ENCODE measurements at places on chromosomes 5 and 9.

DNA sequence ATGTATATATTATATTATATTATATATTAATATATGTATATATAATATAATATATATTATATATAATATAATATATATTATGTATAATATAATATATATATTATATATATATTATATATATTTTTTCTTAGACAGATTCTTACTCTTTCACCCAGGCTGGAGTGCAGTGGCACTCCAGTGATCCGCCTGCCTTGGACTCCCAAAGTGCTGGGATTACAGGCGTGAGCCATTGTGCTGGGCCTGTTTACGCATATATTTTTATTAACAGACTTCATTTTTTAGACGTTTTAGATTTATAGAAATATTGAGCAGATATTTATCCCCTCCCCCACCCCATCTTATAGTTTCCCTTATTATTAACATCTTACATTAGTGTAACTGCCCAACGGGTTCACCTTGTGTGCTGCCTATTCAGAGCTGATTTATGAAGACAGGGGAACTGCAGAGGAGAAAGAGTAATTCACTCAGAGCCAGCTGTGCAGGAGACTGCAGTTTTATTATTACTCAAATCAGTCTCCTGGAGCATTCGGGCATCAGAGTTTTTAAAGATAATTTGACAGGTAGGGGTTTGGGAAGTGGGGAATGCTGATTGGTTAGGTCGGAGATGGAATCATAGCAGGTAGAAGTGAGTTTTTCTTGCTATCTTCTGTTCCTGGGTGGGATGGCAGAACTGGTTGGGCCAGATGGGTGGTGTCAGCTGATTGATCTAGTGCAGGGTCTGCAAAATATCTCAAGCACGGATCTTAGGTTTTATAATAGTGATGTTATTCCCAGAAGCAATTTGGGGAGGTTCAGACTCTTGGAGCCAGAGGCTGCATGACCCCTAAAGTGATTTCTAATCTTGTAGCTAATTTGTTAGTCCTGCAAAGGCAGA, 93.4 kb downstream of the UNC13B start:
- no peak for DNase-seq

DNA sequence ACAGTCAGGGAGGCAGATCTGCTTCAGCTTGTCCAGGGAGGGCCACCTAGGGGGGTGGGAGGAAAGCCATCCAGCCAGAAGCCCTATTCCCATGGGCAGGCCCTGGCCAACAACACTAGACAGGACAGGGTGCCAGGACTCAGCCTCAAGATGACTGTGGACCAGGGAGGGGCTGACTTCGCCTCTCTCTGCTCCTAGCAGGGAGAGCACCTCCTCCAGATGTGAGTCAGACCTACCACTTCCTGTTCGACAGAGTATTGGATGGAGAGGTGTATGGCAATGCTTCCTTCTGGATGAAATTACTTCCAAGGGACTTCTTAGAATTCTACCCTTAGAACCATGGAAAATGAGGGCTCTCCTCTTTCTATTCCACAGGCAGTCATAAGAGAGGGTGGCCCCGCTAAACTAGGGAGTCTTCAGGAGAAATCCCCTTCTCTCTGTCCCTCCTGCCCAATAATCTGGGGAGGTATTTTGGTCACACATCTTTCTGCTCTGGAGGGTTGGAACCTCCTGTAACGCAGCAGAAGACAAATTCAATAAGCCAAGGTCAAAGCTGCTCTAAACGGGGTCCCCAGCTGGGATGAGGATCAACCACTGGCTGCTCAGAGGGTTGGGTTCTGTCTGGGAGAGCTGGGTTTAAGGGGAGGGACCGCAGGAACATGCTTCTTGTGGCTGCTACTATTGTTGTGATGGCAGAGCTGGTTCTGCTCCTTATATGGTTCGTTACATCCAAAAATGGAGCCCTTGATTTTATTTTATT, 23.2 kb upstream of the RCL1 start:
- no peak for DNase-seq

- no peak for DNase-seq
These were observed 4.1 kb upstream of the TMED7 start for GRCh38 chr5:115629903-115630302.

DNA sequence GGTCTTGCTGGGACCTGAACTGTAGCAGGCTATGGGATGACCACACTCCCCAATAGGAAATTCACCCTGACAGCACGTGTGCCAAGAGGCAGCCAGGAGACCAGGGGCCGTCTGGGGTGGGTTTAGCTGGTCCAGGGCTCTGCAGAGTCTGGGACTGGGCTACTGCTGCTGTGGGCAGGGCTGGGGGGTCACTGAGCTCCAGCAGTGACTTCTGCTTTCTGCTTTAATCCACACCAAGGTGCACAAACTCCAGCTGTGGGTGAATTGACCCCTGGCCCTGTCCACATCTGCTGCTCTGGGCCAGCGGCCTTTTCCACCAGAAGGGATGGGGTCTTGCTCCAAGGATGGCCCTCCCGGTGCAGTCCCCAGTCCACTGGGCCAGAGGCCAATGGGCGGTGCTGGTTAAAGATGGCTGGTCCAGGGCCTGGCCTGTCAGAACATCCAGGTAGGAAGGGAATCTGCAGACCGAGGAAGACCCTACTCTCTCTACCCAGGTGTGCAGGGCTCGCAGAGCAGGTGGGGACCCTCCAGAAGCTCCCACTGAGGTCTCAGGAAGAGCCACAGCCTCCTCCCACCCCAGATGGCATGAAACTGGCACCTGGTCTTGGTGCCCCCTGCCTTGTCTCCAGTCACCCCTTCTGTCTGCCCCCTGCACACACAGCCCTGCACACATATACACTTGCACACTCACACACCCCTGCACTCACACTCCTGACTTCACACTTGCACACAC, 28.0 kb downstream of the GLT6D1 start:
- no peak for DNase-seq
